MM.1S (cell line): ENCODE measurements at places on chromosomes 7 and 10.
A peak's percentile ranks its signal among the peaks of the same experiment; 100 is the strongest.

DNA sequence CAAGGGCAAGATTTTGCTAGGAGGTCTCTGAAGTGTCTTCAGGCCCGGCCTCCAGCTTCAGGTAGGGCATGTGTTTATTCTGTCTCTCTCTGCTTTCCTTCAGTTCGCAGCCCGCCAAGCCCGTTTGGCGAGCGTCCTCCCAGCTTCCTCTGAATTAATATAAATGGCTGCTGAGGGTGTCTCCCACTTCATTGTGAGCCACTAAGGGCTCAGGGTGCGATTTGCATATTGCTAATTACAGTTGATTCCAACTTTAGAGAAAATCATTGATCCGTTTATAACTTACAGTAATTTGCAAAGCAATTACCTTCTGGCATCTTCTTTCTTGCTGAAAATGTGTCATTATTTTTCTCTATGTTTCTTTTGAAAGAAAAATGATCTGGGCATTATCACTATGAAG lies 128.3 kb upstream of the SORCS3 start:
- no peak overlapping the region for H3K4me3 ChIP-seq
- DNase-seq, result no peak
- H3K27ac ChIP-seq, result no peak overlapping the region
- no peaks in the 10 kb centered on the region for H3K36me3 ChIP-seq
- no peaks in the 10 kb centered on the region for H3K4me1 ChIP-seq

DNA sequence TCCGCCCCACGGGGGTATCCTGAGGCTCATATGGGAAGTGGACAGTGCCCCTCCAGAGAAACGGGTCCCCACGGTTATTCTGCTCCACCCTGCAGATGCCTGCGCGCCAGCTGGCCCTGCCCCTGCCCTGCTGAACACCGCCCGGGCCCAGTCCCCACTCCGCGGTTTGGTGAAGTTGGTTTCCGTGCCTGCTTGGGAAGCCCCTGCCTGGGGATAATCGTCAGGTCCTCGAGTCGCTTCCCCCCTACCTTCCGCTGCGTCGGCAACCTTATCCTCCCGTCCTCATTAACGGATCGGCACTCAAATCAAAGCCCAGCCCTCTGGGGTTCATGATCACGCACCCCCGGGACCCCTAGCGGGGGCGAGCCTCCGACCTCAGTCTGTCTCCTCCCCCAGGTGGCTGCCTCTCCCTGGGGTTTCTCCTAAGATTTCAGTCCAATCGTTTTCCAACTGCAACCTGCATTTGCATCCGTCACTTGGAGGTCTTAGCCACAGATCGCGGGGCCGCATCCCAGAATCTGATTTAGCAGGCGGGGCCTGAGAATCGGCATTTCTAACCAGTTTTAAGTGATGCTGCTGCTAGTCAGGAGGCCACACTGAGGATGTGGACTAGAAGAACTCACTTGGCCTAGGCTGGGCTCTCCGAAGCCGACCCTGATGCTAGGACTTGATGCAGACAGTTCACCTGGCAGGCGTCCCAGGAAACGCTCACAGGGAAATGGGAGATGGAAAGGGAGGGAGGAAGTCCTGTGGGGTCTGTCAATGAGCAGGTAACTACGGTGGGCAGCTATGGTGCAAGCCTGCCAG lies 27.6 kb downstream of the WDR86 start:
- H3K4me3 ChIP-seq, result no peak overlapping the region
- no peak overlapping the region for H3K27ac ChIP-seq
- no peaks in the 10 kb centered on the region for H3K36me3 ChIP-seq
- peaks cover 70% of the 10 kb centered on the region for H3K27me3 ChIP-seq
- H3K4me1 ChIP-seq, result peaks cover 7% of the 10 kb centered on the region

DNA sequence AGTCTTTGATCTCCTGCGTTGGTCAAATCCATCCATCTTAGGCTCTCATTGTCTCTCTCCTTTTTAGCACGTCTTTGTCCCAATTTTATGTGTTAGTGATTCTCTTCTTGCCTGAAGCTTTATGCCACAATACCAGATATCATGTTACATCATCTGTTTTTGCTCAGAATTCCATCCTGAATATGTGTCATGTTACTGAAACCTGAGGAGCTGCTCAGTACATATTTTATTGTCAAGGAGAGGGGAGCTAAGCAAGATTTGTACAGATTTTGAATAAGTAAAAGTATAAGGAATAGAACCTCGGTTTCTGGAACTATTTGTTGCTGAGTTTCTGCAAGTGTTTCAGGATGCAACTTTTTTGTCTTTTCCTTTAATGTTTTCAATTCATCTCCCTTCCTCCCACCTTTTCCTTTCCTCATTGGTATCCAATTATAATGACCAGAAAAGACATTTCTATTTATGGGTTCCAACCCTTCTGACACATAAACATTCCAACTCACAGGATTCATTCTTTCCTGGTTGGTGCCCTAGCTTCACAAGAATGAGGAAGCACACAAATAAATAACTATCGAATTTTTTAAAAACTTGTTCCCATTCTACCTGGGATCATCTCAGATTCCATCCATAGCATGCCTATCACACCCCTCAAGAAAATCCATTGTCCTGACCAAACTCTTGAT lies 291.8 kb downstream of the CRPPA start:
- no peak for DNase-seq
- H3K4me1 ChIP-seq, result no peaks in the 10 kb centered on the region
- H3K27me3 ChIP-seq, result no peaks in the 10 kb centered on the region
- no peak overlapping the region for H3K4me3 ChIP-seq
- no peak overlapping the region for H3K27ac ChIP-seq
- no peaks in the 10 kb centered on the region for H3K36me3 ChIP-seq

DNA sequence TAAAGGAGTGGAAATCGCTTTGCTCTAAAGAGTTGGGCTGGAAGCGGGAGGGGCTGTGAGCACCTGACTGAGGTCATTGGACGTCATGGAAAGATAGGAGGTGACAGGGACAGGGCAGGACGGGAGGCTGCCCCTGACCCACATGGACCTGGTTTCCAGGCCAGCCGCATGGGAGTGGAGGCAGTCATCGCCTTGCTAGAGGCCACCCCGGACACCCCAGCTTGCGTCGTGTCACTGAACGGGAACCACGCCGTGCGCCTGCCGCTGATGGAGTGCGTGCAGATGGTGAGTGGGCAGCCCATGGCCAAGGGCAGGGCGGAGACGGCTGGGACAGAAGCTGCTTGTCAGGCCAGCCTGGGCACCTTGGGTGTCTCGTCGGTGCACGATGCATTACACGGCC lies 41.8 kb downstream of the PFKP start:
- H3K36me3 ChIP-seq, result no peaks in the 10 kb centered on the region
- H3K4me1 ChIP-seq, result no peaks in the 10 kb centered on the region
- H3K27ac ChIP-seq, result no peak overlapping the region
- no peaks in the 10 kb centered on the region for H3K27me3 ChIP-seq
- no peak overlapping the region for H3K4me3 ChIP-seq

GRCh38 chr10:1205450-1206030 lies 149.4 kb downstream of the WDR37 start:
- no peak overlapping the region for H3K4me3 ChIP-seq
- H3K36me3 ChIP-seq, result no peaks in the 10 kb centered on the region
- H3K27ac ChIP-seq, result no peak overlapping the region
- H3K4me1 ChIP-seq, result no peaks in the 10 kb centered on the region

GRCh38 chr10:73639286-73639685 lies 2.0 kb downstream of the MYOZ1 start:
- no peaks in the 10 kb centered on the region for H3K27me3 ChIP-seq
- no peaks in the 10 kb centered on the region for H3K36me3 ChIP-seq
- H3K27ac ChIP-seq, result no peak overlapping the region
- DNase-seq, result no peak
- no peaks in the 10 kb centered on the region for H3K4me1 ChIP-seq

DNA sequence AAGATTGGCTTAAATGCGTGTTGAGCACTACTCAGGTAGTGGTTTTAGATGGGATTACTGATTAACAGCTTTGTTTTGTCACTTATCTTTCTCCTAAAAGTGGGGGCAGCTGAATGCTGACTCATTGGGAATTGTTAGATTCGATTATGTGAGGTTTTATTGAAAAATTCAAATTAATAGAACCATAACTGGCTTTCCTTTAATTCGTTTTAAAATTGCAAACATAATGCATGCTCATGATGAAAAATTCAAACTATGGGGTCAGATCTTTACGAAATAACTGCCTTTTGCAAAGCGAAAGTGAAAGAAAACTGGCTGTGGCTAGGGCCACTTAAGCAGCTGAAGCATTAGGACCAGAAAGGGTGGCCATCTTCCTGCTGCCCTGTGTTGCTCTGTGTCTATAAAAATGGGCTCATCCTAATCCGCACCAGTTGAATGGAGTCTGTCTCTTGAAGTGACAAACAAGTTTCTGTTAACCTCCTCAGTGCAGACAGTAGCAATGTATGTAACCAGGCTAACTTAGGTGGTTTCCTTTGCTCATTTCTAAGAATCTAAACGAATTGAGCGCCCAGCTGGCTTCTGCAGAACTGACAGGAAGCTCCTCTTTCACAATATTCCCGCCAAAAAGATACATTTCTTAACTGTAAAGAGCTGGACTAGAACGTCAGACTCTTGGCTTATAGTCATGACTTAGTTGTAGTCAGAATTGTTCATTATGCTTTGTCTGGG lies 27.8 kb downstream of the DENND10 start:
- H3K4me3 ChIP-seq, result peak overlapping the region; percentile 47
- H3K36me3 ChIP-seq, result peaks cover 7% of the 10 kb centered on the region
- no peaks in the 10 kb centered on the region for H3K27me3 ChIP-seq

DNA sequence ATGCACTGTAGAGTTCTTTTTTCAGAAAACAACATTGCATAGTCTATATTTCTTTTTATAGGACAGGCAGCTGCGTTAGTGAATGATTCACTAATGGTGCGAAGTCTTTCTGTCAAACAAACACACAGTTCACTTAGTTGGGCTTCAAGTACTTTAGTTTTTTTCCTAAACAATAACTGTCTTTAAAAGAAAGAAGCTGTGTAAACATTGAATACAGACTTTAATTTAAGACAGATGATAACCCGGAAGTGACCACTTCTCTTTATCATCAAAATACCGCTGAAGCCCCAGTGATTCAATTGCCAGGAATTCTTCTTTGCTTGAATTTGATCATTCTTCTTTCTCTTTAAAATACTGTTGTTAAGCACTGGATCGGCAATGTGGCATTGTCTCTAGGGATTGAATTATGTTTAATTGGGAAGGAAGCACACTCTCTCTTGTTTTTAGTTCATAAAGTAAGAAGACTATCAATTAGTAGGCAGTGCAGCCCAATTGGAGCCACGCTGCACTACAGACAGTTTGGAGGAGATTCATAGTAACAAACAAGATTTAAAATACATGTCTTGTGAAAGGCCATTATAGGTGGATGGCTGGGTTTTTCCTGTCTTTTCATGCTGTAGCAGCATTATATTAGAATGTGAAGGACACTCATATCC lies 30.4 kb downstream of the CNTNAP2 start:
- no peaks in the 10 kb centered on the region for H3K4me1 ChIP-seq
- DNase-seq, result no peak
- H3K4me3 ChIP-seq, result no peak overlapping the region
- H3K36me3 ChIP-seq, result no peaks in the 10 kb centered on the region
- no peak overlapping the region for H3K27ac ChIP-seq
- H3K27me3 ChIP-seq, result no peaks in the 10 kb centered on the region

- no peaks in the 10 kb centered on the region for H3K4me1 ChIP-seq
- H3K4me3 ChIP-seq, result no peak overlapping the region
- no peak overlapping the region for H3K27ac ChIP-seq
- DNase-seq, result no peak
- H3K36me3 ChIP-seq, result no peaks in the 10 kb centered on the region
These were observed 173.6 kb downstream of the PTPRN2 start for GRCh38 chr7:158414002-158414401.

GRCh38 chr7:30652698-30653641 lies 29.3 kb downstream of the CRHR2 start:
- no peaks in the 10 kb centered on the region for H3K36me3 ChIP-seq
- no peak overlapping the region for H3K27ac ChIP-seq
- H3K4me1 ChIP-seq, result no peaks in the 10 kb centered on the region
- H3K4me3 ChIP-seq, result no peak overlapping the region

- no peak for DNase-seq
- H3K36me3 ChIP-seq, result no peaks in the 10 kb centered on the region
- H3K27ac ChIP-seq, result no peak overlapping the region
- no peaks in the 10 kb centered on the region for H3K4me1 ChIP-seq
These were observed 46.6 kb upstream of the PHYHIPL start for GRCh38 chr10:59129867-59130266.

- no peaks in the 10 kb centered on the region for H3K4me1 ChIP-seq
- no peaks in the 10 kb centered on the region for H3K27me3 ChIP-seq
- no peak overlapping the region for H3K27ac ChIP-seq
- no peak for DNase-seq
- no peak overlapping the region for H3K4me3 ChIP-seq
- H3K36me3 ChIP-seq, result no peaks in the 10 kb centered on the region
These were observed 89.7 kb downstream of the PTPRE start for GRCh38 chr10:127996586-127996985.

DNA sequence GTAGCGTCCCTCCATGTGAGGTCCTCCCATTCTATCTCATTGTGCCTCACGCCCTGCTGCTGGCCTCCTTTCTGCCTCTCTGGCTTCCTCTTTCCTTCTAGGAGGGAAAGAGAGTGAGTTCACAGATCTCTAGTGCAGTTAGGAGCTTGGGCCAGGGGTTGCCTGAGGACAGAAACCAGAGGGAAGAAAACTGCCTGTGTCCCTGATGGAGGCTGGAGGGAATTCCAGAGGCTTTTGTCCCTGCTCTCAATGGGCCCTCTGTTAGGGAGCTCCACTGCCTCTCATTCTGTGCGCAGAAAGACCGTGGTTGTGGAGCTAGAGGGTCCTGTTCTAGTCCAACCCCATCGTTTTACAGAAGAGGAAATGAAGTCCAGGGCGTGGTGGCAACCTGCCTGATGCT lies 4.6 kb downstream of the MARVELD1 start:
- DNase-seq, result no peak
- H3K4me3 ChIP-seq, result no peak overlapping the region
- peaks cover 8% of the 10 kb centered on the region for H3K27me3 ChIP-seq
- H3K36me3 ChIP-seq, result no peaks in the 10 kb centered on the region

DNA sequence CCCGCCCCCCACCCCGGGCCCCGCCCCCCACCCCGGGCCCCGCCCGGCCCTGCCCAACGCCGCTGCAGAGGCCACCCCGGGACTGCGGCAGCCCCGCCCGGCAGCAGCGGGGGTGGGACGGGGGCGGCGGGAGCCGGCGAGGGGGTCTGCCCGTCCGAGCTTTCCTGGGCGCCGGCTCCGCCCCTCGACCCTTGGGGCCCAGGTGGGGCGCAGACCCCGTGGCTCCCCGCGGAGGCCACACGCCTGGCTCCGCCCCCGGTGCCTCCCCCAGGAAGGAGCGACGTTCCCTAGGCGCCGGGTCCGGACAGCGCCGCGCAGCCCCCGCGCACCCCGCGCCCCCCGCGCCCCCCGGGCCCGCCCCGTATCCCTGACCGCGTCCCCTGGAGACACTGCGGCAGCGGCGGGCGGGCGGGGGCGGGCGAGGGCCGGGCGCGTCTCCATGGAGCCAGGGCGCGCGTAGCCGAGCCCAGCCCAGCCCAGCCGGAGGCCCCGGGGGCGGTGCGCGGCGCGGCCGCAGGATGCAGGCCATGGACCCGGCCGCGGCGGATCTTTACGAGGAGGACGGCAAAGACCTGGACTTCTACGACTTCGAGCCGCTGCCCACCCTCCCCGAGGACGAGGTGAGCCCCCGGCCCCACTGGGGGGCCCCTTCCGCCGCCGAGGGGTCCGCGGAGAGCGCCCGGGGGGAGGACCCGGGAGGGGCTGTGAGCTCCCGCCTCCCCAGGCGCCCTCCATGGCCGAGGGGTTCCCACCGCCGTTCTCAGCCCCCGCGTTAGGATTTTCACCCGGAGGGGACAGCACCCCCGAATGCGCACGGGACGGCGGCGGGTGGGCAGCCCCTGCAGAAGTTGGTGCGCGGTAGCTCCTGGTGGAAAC lies at the start of gene KNDC1:
KNDC1 (plus strand) TSS at position 270 of the 876 bp plus-strand sequence; CDS start at position 519, 249 bp downstream.
- peaks cover 25% of the 10 kb centered on the region for H3K27me3 ChIP-seq
- H3K4me3 ChIP-seq, result no peak within 1 kb of the TSS
- DNase-seq, result no peak
- no peaks in the 10 kb centered on the region for H3K4me1 ChIP-seq

- H3K36me3 ChIP-seq, result no peaks in the 10 kb centered on the region
- H3K4me1 ChIP-seq, result no peaks in the 10 kb centered on the region
- 0 out of 2 replicates have a peak, but pooled peaks cover 3% of the 10 kb centered on the region for H3K27me3 ChIP-seq
- H3K4me3 ChIP-seq, result no peak overlapping the region
These were observed 1.1 kb upstream of the SEMA4G start for GRCh38 chr10:100968062-100968736.
